Stimulated activated naive CD8-positive, alpha-beta T cell treated with anti-CD3 and anti-CD28 coated beads, Interleukin-15, amount 100 ng/mL, for 72 hours (primary cell): ENCODE measurements at places on chromosomes 5 and 9.
A peak's percentile ranks its signal among the peaks of the same experiment; 100 is the strongest.

DNA sequence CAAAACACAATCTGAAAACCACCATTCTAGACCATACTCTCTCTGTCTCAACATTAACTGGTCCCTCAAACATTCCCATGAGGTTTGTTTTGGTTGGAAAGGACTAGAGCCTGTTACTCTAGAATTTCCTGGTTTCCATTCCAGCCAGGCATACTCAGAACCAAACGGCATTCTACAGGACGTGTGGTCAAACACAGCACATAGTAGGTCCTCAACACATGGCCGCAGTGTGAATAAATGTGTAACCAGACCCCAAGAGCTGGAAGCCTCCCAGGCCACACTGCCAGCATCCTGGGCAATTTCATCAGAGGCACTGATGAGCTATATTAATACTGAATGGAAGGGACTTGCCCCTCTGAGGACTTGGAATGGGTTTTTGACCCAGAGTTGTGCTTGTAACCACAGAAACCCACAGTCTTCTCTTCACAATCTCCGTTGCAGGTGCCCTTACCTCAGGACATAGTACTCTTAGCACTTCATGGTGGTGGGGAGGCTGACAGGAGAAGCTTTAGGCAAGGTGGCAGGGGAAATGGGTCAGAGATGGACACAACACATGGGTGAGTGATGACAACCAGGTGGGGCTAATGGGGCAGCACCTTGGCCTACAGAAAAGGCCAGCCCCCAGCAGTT lies 66.0 kb downstream of the ZNF366 start:
- DNase-seq, result no peak

DNA sequence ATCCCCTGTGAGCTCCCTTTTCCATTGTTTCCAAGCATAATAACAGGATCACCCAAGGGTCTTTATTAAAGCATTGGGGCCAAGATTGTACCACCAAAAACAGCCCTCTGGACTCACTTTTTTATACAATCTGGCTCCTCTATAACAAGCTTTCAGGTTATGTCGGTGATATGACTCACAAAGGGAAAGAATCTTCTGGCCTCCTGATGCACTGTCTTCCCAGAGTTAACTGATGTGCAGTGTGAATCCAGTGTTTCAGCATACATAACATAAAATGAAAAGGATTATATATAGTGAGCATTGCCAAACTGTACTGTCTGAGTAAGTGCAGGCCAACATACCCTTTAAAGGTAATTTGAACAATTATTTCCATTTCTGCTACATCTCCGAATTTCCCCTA lies 33.9 kb upstream of the MAN2A1 start:
- no peak for DNase-seq

DNA sequence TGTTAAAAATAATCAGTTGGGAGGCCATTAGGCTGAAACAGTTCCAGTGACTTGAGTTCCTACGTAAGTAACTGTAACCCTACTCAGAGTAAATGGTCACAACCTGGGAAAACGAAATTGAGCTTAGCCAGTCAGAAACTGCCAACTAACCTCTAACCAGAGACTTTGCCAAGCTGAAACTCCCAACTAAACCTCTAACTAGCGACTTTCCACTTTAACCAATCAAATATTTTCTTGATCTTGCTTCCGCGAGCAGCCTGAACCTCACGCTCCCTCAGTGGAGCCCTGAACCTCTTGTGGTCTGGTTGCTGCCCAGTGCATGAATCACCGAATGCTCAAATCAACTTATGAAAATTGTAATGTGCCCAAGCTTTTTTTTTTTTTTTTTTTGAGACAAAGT lies 156.2 kb downstream of the MED10 start:
- peak; percentile 26 for DNase-seq

DNA sequence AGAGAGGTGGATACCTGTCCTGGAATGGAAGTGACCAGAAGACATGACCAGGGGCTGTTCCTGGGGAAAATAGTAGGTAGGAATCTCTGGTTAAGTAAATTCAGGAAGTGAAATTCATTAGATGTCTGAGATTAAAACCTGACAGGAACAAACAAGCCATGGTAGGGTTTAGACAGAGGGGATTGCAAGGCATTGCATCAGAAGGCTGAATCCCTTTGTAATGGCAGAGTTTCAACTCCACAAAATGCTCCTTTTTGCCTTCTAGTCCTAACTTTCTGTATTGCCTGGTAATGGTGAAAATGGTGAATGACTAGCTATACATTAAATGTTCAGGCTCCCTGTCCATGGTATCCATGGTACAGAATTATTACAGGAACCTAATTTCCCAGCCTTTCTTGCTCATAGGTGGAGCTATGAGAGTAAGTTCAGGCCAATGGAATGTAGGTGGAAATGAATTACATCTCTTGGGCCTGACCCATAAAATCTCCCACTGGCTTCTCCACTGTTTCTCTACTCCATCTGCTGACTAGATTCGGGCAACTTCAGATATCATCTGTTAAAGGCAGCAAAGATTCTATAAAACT lies 113.4 kb upstream of the CNTLN start:
- DNase-seq, result no peak

GRCh38 chr9:94824913-94825610 lies 98.6 kb downstream of the AOPEP start:
- no peak for DNase-seq

DNA sequence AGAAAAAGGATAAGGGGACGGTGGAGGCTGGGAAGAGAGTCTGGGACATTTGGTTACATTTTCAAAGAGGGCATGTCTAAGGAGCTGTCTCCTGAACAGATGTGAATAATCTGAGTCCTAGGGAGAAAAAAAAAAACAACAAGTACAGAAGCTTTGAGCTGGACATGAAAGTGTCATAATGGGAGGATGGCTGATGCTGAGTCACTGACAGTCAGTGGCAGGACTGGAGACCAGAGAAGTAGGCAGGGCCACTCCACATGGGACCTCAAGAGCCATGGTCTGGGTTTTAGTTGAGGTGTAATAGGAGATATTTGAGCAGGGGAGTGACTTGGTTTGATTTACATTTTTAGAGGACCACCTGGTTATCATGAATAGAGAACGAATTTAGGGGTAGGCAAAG lies 70.6 kb downstream of the DPYSL3 start:
- no peak for DNase-seq

DNA sequence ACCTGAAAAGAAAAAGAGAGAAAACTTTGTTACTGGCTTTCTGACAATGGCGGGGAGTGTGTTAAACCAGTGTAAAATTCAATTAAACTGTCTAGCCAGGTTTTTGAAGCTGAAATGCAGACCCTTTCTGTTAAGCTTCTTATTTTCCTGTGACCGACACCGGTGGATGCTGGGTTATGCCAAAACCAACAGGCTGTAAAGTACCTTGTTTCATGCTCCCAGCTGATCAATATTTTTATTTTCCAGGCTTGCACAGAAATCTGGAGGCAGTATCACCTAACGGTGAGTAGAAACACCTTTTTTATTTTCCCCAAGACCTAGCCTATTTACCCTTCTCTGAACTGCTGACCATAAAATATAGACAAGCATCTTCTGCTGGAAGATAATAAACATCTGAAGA lies 94.9 kb upstream of the GRHPR start:
- no peak for DNase-seq

DNA sequence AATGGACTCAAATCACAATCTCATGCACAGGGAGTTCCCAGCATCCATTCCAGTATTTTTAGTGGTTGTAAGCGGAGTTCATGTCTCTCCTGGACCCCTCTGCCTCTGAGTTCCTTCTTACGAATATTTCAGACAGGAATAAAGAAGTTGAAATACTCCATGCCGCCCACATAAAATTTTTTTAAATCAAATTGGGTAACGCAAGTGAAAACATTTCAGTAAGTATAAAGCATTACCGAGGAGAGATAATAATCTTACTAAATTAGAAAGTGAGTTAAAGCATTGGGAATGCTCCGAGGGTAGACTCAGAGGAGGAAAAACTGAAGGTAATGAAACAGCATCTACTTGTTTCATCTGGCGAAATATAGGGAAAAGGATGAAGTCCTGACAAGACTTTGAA lies 317.6 kb downstream of the ARRDC3 start:
- no peak for DNase-seq

- DNase-seq, result no peak
Measured at GRCh38 chr5:88708021-88708420, 175.0 kb downstream of the MEF2C start.

DNA sequence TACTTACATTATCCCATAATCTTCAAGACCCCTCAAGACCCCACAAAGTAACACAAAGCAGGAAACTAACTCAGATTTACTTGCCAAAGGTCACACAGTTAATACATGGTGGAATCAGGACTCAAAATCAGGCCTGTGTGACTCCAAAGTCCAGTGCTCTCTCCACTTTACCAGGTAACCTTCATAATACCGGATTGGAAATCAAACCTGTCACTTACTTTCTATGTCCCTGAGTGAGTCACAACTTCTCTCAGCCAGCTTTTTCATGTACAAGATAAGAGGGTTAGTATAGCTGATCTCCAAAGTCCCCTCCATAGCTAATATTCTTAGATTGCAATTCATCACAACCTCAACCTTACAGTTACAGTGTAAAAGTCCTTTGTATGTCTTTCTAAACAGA lies 17.1 kb downstream of the STRBP start:
- DNase-seq, result no peak

- DNase-seq, result no peak
Measured at GRCh38 chr9:130660326-130660682, 4.1 kb upstream of the PRDM12 start.

DNA sequence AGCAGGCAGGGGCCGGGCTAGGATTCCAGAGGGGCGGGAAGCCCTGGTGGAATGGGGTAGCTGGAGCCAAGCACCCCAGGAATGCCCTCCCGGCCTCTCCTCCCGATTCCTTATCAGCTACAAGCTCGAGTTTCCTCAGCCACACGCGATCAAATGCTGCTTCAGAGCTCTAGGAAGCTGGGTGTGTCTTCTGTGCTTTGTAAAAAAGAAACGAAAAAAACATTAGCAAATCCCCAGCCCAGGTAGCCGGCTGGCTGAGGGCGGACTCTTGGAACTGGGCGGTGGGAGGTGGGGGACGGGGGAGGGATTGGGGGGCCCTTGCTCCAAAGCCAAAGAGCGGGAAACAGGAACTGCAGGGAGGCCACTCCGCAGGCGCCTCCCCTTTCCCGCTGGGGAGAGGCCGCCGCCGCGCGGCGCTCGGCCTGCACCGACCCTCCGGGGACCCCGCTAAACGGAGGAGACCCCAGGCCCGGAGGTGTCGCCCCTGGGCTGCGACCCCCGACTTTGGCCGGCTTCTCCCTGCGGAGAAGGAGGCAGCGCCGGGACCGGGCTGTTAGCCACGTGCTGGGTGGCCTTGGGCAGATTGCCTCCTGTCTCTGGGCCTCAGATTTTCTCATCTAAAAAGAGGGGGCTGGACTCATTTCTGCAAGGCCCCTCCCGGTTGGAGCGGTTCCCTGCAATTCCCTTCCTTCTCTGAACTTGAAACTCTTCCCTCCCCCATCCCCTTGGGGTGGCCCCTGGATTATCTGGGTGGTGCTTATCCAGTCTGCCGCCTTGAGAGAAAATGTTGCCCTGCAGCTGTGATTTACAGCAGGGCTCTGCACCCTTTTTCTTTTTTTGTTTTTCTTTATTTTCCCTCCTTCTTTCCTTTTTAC lies 40.9 kb upstream of the FABP6 start:
- DNase-seq, result no peak

- DNase-seq, result no peak
Measured at GRCh38 chr5:176901260-176902101, 2.3 kb upstream of the HK3 start.

DNA sequence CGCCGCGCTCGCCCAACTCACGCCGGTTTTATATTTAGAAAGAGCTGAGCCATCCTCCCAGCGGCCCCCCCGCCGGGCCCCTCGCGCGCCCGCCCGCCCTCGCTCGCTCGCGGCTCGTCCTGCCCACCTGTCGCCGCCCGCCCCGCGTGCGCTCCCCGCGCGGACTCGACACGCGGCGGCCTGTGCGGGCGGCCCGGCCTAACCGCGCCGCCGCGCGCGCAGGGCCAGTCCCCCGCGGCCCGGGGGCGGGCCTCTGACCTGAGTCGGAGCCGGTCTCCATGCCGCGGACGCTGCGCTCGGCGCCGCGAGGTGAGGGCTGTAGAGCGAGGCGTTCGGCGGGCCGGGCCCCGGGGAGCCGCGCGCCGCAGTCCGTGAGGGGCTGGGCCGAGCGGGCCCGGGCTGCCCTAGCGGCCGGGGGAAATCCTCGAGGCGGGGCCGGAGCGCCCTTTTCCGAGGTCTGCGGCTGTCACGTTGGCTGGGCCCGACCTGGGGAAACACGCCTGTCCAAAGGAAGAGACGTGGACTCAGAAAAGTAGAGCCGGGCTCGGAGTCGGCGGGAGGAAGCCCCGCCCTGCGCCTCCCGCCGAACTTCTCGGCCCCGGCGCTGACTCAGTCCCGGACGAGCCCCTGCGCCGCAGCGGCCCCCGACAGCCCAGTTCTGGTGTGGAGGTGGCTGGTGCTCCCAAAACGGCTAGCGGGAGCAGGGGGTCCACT lies at the start of gene ECPAS:
TSS of gene ECPAS (minus strand) at position 526 of the 714 bp plus-strand sequence. CDS start 11,465 bp downstream, outside the sequence.
- DNase-seq, result peak; percentile 80

GRCh38 chr5:172544371-172545095 lies 90.2 kb upstream of the SH3PXD2B start:
- DNase-seq, result no peak

DNA sequence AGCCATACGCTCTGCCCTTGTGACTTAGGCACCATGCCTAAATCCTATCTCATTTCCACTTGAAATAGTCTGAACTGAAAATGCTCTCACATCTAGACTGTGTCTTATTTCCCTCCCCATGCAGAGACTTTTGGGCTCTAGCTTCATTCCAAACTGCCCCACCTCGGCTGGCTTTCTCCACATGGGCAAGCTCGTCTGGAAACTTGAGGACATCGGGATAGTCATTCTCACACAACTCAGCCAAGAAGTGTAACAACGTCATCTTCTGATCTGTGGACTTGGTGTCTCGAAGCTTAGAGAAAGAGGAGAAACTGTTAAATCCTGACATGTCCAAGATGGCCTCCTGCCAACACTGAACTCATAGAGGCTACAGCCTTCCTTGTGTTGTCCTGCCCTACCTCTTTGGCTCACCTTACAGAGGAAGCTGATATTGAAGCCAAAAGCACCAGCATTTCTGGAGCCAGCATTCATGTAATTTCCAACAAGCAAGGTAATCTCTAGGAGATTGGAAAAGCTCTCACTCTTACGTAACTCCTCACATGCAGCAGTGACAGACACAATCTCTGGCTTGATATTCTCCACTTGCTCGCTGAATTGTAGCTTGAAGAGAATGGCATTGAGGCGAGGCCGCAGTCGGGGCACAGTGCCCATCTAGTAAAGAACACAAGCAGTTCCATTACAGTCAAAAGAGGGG lies 39.6 kb downstream of the PCDHGC5 start:
- DNase-seq, result no peak

GRCh38 chr5:56910210-56910965 lies 992 bp downstream of the SETD9 start:
- no peak for DNase-seq

DNA sequence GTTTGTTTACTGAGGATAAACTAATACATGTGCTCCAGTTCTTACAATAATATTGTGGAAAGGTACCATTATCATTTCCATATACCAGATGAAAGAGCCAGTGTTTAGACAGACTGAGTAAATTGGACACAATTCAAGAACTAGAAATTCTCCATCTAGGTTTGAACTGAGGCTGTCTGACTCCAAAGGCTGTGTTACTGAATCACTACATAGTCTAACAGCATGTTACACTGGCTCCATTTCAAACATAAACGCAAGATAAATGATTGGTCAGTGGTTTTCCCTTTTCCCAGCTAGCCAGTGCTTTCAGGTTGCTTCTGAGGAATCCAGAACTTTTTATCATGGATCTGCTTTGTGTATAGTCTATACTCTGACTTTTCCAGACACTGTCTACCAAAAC lies 8.1 kb downstream of the SPDL1 start:
- DNase-seq, result no peak
